ENCODE measurements at places on chromosomes 5 and 9.
A peak's percentile ranks its signal among the peaks of the same experiment; 100 is the strongest.

- no peak for DNase-seq
Measured at GRCh38 chr9:137095664-137096517, 9.1 kb downstream of the MAN1B1 start.

GRCh38 chr5:373710-374602, 52.4 kb downstream of the AHRR start:
- peak; percentile 86 for DNase-seq

DNA sequence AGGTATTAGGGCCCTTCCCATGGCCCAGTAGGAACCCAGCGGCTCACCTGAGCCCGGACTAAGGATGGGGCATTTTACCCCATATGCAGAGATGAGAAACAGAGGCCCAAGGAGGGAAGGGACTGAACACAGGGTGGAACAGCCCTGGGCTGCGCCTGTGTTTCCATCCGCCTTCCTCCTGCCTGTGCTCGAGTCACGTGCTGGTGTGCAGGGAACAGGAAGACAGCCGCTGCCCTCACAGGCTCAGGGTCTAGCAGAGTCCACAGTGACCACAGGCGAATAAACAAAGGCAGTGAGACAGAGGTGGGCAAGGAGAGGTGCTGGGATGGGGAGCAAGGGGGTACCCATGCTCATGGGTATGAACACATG, 129.4 kb downstream of the C9orf50 start:
- DNase-seq = no peak

DNA sequence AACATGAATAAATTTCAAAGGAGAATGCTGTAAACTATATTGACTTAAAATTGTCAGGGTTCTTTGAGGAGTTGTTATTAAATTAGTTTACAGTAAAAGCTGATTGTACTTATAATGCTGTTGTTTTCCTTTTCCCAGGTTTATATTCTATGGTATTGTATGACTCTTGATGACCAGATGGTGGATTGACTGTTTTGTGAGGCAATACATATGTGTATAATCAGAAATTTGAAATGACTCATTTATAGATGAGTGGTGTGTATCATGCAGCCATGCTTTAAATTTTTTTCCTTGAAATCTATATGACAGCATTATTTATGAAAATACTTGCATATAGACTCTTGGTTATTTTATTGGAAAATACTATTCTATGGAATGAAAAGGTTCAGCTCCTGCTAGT, 195.3 kb downstream of the CNTLN start:
- DNase-seq = no peak

DNA sequence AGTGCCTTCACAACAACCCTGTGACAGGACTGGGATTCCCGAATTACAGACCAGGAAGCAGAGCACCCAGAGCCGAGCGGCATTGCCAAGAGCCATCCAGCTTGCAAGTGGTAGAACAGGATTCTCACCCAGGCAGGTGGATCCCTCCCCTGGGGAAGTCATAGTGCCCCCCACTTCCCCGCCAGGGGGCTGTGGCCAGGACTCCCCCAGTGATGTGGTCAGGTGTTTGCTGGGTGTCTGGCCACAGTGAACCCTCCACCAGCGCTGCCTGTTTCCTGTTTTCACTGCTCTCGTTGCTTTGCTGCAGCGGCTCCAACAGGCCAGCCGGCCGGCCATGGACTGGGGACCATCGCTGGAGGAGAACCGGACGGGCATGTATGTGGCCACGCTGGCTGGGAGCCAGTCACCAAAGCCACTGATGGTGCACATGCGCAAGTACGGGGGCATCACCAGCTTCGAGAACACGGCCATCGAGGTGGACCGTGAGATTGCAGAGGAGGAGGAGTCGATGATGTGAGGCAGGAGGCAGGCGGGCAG, 19.3 kb downstream of the SLC6A7 start:
- DNase-seq = peak; percentile 38

DNA sequence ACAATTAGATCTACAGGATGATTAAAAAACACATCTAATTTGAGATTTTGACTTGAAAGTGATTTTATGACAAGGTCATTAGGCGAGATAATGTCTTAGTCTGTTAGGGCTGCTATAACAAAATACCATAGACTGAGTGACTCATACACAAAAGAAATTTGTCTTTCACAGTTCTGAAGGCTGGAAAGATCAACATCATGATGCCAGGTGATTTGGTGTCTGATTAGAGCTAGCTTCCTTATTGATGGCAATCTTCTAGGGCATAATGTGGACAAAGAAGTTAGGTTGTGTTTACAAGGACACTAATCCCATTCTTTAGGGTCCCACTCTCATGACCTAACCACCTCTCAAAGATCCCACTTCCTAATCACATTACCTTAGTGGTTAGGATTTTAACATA, 256.7 kb downstream of the TUSC1 start:
- DNase-seq = no peak

- no peak for DNase-seq
Measured at GRCh38 chr5:168944004-168944403, 356.9 kb downstream of the SLIT3 start.

- peak; percentile 15 for DNase-seq
Measured at GRCh38 chr9:127455324-127455992, 4.1 kb downstream of the LRSAM1 start.

- no peak for DNase-seq
Measured at GRCh38 chr5:33832404-33833236, 59.2 kb downstream of the ADAMTS12 start.

- no peak for DNase-seq
Measured at GRCh38 chr5:2902186-2902585, 150.7 kb upstream of the IRX2 start.

DNA sequence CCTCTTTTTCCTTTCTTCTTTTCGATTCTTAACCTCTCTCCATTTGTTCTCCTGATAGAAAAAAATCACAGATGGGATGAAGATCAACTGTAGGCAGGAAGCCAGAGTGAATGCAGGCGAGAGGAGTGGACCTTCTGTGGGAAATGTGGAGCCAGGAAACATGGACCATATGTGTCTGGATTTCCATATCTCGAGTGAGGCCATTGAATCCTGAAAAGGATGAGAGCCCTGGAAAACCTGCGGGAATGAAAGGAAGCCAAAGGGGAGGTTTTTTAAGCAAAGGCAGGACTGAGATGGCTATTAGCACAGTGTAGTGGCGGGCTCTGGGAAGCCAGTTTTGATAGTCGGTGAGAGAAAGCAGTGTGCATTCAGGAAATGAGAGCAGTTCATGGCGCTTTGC, 139.5 kb upstream of the C9orf72 start:
- no peak for DNase-seq

DNA sequence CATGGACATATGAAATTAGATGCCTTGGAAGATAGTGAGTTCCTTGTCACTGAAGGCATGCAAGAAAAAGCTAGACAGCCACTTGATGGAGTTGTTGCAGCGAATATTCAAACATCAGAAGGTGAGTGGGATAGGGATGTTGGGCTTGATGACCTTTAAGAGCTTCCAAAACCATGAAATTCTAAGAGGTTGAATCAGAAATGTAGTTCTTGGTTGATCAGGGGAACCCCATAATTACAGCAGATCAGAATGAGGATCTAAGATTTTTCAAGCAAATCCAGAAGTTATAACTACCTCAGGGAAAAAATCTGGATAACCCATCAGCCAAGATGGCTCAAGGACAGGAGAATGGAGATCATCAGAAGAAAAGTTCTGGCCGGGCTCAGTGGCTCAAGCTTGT, 244.3 kb upstream of the NR4A3 start:
- no peak for DNase-seq

DNA sequence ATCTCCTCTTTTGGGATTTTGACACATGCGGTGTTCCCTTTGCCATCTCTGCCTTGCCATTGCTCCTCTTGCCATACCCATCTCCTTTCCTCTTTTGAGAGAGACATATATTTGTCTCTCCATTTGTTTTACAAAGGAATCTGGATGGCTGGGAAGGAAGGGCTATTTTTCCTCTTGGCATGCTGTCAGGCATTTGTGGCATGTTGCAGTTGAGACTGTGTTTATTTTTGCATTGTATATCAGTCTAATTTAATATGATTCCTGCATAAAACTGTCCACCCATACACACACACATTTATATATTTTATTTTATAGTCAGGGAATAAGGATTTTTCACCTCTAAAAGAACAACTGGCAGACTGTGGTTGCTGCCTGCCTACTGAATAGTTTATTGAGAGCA, 1105.8 kb upstream of the SEMA6A start:
- DNase-seq = no peak

GRCh38 chr9:14158916-14159315, 155.0 kb downstream of the NFIB start:
- peak; percentile 21 for DNase-seq

DNA sequence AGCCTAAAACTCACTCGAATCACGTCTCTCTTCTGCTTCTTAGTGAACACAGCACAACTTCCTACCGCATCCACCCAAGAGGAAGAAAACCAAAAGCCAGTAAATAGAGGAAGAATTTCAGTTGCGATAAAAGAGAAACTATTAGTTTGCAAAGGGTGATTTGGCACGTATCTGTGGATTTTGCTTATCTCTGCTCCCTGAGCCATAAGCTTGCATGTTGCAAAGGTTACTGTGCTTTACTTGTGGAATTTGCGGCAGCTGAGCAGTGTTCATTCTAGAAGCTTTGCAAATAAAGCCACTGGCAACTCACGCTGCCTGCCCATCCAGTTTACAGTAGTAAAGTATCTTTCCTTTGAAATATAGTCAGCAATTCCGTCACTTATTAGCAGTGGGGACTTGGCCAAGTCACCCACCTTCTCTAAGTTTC, 149.0 kb upstream of the PCA3 start:
- no peak for DNase-seq

GRCh38 chr5:111932628-111933027, 175.6 kb upstream of the NREP start:
- DNase-seq = no peak

DNA sequence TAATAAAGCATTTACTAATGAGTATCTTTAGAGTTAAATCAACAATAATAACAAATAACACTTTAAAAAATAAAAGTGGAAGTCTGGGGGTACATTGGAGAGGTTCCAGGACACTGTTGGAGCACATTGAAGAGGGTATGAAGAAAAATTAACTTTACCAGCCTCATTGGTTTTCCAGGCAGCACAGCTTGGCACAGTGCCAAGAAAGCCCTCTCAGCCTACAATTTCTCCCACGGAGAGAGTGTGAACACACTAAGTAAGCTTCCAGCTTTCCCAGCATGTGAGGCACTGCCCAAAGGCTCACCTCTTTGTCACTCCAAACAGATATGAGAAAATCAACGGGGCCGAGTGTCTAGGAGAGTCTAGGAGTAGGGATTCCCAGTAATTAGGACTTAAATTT, 1912.8 kb upstream of the NUDT12 start:
- no peak for DNase-seq

- no peak for DNase-seq
Measured at GRCh38 chr9:127595611-127596010, 16.5 kb upstream of the STXBP1 start.
